ENCODE measurements at places on chromosomes 2 and 18. TPM values are rescaled to one million over a fixed set of nuclear protein-coding genes. Genes with fewer than 3 reads are reported as not detected.

GRCh38 chr2:129201696-129202095, 777.8 kb upstream of the RAB6C start:
- no peak for DNase-seq

- no peak for DNase-seq
Observed at GRCh38 chr2:161371869-161372268, 44.2 kb upstream of the TBR1 start.

GRCh38 chr2:215904101-215904500, 109.2 kb downstream of the MREG start:
- no peak for DNase-seq

DNA sequence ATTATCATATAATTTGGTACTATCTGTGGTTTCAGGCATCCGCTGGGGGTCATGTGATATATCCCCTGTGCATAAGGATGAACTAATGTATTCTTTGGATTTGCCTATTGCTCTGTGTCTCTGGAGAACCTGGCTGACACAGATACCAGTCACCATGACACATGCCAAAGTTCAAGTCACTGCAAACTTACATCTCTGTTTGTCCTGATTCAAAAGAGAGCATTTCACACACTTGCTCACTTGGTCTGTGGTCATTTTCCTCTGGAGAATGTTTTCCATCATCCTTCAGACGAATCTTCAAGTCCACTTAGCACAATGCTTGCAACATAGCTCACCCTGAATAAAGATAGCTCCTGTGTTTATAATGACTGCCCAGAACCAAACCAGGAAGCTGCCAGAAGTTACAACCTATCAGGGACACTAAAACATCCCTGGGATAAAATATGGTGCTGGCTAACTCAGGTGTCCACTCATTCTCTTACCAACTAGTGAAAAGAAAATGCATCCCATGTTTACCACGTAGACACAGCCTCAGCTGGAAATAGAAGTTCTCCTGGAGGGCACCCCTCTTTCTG, 18.1 kb downstream of the SULT1C3 start:
- DNase-seq = no peak

DNA sequence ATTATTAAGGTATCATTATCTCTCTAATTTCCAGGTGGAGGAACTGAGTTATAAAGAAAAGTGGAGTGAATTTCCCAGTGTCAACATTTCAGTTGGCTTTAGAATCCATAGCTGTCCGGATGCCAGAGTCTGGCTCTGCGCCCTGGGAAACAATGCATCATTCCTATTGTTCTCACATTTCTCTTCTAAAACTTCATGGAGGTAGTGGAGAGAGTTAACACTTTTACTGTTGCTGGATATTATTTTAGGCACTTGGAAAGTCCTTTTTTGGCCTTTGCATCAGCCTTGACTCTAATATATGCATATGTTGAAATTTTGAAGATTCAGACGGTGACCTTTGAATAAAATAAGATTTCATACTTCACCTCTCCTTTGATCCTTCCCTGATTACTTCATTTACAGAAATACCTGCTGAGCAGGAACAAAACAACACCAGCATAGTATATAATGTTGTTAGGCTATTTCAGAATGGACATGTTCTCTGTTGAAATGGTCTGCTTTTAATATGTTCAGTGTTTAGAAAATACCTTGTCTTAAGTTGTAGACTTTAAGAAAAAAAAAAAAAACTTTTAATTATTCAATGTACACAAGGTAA, 148.8 kb downstream of the EPHA4 start:
- DNase-seq = no peak

DNA sequence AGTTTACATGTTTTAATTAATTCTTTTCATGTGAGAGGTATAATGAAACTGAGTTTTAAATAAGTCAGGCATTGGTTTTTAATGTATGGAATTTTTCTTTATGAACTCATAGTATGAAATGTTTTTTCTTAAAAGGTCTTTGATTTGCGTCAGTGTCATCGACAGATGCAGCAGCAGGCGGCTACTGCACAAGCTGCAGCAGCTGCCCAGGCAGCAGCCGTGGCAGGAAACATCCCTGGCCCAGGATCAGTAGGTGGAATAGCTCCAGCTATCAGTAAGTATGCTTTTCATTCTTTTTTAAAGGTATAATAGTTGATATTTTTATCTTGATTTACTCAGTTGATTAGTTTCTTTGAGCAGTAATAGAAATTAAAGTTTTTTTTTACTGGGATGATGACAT, 46.5 kb downstream of the SMAD4 start:
- DNase-seq = no peak

- DNase-seq = no peak
Observed at GRCh38 chr2:113875135-113875534, 14.8 kb upstream of the ACTR3 start.

GRCh38 chr2:226115102-226115831, 684.4 kb downstream of the IRS1 start:
- DNase-seq = no peak

DNA sequence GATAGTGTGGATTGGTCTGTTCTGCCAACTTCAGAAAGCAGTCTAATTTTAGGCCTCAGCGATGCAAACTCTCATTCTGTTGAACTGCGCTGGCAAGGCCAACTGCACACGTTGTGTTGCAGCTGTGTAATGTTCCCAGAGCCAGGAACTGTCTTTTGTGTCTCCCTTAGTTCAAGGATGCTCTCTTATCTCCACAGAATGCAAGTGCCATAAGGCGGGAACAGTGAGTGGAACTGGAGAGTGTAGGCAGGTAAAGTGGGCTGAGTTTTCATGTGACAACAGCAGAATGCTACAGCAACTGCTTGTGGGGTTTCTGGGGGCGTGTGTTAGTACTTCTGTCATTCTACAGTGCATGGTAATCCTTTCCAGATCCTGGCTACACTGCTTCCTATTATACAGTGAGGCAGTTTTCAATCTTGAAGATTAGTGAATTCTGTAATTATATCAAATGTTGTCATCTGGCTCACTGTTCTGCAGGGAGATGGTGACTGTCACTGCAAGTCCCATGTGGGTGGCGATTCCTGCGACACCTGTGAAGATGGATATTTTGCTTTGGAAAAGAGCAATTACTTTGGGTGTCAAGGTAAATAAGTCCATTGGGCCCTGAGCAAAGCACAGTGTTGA, 125.8 kb downstream of the LAMA3 start:
- no peak for DNase-seq

- no peak for DNase-seq
Observed at GRCh38 chr2:191635333-191636234, 42.4 kb upstream of the NABP1 start.

DNA sequence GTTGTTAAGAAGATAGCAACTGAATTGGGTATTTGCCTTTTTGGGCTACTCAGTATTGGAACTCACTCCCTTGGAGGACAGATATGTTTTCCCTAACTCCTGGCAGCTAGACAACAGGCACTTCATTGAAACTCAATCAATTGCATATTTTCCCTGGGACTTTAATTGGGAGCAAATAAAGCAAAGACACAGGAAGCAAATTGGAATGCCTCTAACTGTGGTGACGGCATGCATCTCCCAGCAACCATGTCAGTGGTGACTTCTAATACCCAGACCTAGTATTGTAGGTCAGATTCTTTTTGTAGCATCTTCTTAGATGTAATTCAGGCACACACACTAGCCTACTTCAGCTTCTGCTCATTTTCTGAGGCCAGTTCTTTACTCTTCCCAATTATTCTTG, 164.2 kb upstream of the SETBP1 start:
- no peak for DNase-seq

DNA sequence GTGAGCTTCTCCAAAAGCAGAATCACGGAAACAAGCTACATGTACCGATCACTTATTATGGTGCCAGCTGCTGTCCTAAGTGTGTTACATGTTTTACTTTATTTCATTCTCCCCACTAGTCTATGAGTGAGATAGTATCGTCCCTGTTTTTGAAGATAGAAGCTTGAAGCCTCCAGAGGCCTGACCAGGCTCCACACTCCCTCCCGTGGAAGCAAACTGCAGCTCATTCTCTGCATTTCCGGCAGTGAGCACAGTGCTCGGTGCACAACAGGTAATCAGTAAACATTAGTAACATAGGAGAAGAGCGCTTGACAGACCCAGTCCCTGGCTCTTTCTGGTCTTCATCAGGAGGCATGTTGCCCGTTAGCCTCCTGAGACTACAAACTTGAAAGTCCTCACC, 72.9 kb downstream of the ZBTB7C start:
- no peak for DNase-seq

DNA sequence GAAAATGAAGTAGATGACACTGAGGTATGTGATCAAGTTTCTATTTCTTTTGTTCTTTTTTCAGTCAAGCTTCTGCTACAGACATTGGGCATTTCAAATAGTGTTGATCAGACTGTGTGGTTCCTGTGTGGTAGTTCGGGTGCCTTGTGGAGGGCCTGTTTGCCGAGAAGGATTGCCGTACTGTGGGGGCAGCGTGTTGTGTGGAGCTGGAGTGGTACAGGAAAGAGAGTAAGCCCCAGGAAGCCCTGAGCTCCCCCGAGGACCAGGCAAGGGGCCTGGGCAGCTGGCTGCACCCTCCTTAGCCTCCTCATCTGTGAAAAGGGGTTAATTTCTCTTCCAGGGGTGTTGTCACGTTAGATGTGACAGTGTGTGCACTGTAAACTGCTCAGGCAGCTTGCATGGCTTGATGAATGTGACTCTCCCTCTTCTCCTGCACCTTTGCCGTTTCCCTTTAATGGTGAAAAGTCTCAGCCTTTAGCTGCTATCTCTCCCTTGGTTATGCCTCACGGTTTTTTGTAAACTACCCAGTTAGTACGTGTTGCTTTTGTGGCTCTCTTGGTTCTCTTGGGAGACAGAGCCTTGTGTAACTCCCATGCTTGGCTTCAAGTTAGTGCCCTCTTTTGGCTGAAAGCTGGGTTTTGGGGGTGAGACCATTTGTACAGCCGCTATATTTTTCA, 19.5 kb downstream of the C2orf74 start:
- DNase-seq = no peak

- DNase-seq = no peak
Observed at GRCh38 chr2:168432565-168433186, 23.4 kb upstream of the CERS6 start.

GRCh38 chr2:197293252-197294007, 17.1 kb downstream of the ANKRD44 start:
- DNase-seq = no peak

Gene ABCA12
- not detected for total RNA-seq

Gene COL4A3
- total RNA-seq = 4.7 TPM

Gene ABCB11
- not detected for total RNA-seq

Gene GPR39
- 26.8 TPM for total RNA-seq

Gene CNTNAP5
- total RNA-seq = 0.07 TPM

Gene SLC4A3
- total RNA-seq = 6.2 TPM

Gene SKA1
- total RNA-seq = 32.4 TPM

Gene CNDP1
- not detected for total RNA-seq

Data from Caco-2 (cell line).